NCI-H1092 (cell line): ENCODE measurements at places on chromosomes 5 and 9.

DNA sequence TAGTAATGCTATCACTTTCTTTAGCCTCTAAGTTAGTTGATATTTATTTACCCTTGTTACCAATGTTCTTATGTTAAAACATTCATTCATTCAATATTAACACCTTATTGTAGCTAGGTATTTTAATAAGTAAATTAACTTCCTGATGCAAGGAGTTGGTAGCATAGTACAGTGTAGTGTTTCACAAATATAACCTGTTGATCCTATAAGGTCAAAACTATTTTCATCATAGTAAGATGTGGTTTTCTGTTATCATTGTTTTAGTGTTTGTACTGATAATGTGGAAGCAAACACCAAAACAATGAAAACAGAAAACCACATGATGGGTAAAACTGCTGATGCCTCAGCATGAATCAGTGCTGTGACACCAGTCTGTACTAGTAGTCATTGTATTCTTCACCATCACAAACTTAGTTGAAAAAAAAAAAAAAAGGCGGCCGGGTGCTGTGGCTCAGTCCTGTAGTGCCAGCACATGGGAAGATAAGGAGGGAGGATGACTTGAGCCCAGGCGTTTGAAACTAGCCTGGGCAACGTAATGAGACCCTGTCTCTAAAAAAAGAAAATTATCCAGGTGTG lies 36.5 kb downstream of the ZCCHC7 start:
- no peak for DNase-seq

- DNase-seq, result no peak
These were observed 6.2 kb downstream of the NUDCD2 start for GRCh38 chr5:163453705-163454104.

DNA sequence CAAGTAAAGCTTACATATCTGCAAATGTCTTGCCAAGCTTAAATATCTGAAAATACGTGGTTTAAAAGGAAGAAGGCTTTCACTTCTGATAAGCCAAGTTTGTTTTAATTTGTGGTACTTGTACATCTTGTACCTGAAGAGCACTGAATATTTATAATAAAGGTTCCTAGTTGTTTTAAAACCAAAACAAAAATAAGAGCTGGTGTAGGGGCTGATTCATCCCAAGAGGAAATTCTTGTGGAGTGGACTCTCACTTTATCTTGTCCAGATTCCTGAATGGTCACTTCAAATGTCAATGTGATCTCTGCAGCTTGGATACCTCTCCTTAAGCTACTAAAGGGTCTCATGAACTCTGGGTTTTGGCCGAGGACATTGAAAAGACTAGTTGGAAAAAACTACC lies 29.5 kb downstream of the MAMDC2 start:
- DNase-seq, result no peak

GRCh38 chr9:136170006-136170901 lies 34.7 kb downstream of the LHX3 start:
- DNase-seq, result no peak

GRCh38 chr9:928363-929042 lies 48.0 kb upstream of the DMRT3 start:
- no peak for DNase-seq

GRCh38 chr5:149039506-149039905 lies 23.4 kb downstream of the SH3TC2 start:
- no peak for DNase-seq

DNA sequence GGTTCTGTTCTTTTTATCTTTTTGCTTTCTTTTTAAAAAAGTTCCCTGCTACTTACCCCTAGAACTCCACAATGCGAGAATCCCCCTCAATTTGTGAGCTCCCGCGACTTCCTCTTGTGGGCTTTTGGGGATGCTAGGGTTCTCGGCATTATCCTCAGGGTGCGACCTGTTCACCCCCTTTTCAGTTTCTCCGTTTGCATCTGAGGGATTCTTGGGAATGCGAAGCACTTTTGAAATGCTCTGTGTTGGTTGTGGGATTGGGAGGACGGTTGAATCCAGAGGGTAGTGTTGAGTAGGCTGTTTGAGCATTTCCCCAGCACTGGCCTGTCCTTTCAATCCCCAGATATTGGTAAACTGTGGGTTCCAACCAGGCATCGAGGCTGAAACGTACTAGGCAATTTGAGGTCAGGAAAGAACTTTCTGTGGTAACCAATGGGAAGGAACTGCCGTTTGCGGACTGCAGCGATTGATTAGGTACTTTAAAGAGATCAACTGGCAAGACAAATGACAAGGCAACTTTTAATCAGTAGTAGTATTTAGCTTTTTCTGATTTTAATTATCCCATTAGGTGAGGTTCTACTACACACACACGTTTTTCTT lies 415 bp downstream of the XRCC4 start:
- DNase-seq, result no peak

- no peak for DNase-seq
These were observed 142.8 kb upstream of the TNPO1 start for GRCh38 chr5:72673623-72674022.

GRCh38 chr5:111345731-111346130 lies 121.5 kb downstream of the CAMK4 start:
- no peak for DNase-seq

GRCh38 chr5:100311806-100312205 lies 223.4 kb upstream of the FAM174A start:
- no peak for DNase-seq

DNA sequence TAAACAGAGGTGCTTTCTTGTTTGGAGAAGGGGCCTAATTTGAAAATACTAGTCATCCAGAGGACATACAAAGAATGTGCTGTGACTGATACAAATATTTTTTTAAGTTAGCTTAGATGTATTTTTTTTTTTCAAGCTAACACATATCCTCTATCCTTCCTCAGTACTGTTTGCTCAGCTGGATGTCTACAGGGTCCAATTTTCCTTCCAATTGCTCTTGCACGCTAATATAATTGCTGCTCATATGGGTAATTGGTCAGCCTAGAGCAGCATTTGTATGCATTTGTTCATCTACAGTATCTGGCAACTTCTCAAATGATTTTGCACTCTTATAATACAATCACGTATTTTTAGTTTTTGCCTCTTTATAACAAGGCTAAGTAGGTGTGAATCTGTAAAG lies 84.7 kb downstream of the ZDHHC21 start:
- DNase-seq, result peak; percentile 97

GRCh38 chr9:111158363-111158762 lies 120.1 kb upstream of the LPAR1 start:
- DNase-seq, result no peak

GRCh38 chr9:115069771-115070170 lies 48.2 kb downstream of the TNC start:
- no peak for DNase-seq

- no peak for DNase-seq
These were observed 275.7 kb downstream of the BNC2 start for GRCh38 chr9:16594787-16595186.
